ENCODE measurements at places on chromosomes 13 and 19.

- DNase-seq: no peak
Measured at GRCh38 chr19:39223703-39224279, 19.7 kb upstream of the SYCN start.

GRCh38 chr13:70814684-70815083 lies 706.4 kb upstream of the KLHL1 start:
- no peak for DNase-seq

DNA sequence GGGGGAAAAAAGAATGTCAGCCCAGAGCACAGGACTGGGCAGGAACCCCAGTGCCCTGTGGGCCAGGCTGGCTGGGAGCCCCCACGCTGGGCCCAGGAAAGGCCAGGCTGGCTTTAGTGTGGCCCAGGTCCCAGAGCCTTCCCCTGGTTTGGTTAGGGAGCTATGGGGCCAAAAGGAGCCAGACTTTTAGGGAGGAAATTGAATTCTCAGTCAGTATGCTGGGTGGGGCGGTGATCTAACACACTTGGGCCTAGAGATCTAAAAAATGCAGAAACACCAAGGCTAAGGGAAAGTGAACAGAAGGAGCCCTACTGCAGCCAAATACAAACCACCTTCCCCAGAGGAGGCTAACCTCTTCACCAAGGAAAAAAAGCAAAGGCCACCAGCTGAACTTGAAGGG lies 137.5 kb downstream of the CRYL1 start:
- no peak for DNase-seq

DNA sequence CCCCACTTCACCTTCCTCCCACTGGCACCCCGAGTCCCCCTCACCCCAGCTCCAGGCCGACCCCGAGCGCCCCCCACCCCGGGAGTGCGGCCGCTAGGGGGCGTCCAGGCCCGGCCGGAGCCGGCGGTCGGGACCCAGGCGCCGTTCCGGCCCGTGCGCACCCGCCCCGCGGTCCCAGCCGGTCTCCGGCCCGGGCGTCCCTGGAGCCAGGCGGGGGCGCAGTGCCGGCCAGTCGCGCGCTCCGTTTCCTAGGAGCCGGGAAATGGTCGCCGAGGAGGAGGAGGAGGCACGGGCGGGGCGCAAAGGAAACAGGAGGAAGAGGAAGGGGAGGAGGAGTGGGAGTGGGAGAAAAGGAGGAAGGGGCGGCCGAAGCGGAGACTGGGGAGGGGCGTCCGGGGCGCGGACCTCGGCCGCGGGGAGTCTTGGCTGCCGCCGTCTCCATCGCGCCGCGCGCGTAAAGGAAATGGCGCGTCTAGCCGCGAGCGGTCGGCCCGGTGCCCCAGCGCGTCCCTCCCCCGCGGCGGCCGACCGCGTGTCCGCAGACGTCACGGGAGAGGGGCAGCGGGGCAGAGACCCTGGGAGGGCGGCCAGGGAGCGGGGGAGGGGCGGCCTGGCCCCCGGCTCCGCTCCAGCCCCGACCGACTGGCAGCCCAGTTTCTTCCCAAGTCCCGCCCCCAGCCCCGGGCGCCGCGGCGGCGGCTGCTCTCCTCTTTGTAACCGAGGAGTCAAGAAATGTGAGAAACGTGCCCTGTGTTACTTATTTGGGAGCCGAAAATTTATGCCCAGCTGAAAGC lies 1.1 kb upstream of the KCTD15 start:
- peak; percentile 56 for DNase-seq

DNA sequence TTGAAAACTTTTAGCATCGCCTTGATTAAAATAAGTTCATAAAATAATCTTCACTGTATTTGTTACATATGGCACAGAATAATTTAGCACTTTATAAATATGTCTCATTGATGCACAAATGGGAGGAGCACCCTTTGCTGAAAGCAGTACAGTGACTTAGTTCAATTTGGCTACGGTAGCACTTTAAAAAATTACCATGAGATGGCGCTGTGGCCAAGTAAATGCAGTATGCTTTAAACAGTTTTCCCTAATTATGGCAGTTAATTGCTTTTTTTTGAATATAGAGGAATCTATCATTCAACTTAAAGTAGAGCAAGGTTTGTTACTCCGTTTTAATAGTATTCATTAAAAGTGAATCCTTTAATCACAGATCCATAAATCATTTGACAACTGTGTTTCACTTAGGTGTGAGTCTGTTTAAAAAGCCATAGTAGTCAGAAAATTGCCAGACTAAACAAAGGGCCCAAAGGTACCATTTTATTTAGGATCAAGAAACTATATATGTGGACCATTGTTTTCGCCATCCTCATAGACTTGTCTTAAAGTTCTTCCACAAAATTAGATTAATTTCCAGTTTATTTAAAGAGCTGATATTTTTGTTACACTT lies 34.7 kb upstream of the ESD start:
- no peak for DNase-seq

DNA sequence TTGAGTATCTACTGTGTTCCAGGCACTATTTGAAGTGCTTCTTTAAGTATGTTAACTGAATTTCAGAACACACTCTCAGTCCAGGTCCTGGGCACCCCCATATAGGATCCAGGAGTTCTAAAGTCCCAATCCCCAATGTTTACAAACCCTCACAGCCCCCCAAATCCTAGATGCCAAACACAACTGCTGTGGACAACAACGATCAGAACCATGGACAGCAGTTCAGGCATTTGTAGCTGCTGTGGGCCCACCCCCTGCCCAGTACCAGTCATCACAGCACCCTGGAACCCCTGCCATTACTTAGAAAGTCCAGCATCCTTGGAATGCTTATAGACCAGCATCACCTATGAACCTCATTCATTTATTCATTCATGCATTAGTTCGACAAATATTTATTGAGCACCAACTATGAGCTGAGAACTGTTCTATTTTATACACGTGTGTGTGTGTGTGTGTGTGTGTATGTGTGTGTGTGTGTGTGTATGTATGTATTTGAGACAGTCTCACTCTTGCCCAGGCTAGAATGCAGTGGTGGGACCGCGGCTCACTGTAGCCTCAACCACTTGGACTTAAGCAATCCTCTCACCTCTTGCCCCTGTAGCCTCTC lies 19.3 kb upstream of the SDHAF1 start:
- DNase-seq: no peak

DNA sequence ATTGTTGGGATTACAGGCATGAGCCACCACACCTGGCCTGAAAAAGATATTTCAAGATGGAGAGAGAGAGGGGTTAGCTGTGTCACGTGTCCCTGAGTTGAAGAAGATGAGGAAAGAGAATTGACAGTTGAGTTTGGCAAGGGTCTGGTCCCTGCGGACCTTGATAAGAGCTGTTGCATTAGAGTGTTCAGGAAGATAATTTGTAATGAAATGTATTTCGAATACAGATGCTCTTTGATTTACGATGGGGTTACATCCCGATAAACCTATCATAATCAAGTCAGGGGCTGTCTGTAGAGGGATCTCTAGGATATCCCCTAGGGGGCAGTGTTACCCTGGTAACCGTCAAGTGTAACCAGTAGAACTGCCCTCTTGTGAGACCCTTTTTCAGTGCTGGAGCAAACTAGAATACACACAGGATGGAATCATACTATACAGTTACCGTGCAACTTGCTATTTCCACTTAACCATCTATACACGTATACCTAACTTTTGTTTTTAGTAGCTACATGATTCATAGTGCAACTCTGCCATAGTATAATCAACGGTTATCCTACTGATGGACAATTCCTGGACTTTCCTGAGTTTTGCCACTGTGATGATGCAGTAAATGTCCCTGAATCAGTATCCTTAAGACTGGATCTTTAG lies 1.5 kb upstream of the ELOF1 start:
- peak; percentile 72 for DNase-seq

- DNase-seq: no peak
Measured at GRCh38 chr13:93614776-93615175, 388.2 kb downstream of the GPC6 start.

- DNase-seq: no peak
Measured at GRCh38 chr13:37127691-37128241, 22.3 kb upstream of the CSNK1A1L start.

GRCh38 chr19:13961826-13962698 lies 9.8 kb downstream of the DCAF15 start:
- DNase-seq: no peak

DNA sequence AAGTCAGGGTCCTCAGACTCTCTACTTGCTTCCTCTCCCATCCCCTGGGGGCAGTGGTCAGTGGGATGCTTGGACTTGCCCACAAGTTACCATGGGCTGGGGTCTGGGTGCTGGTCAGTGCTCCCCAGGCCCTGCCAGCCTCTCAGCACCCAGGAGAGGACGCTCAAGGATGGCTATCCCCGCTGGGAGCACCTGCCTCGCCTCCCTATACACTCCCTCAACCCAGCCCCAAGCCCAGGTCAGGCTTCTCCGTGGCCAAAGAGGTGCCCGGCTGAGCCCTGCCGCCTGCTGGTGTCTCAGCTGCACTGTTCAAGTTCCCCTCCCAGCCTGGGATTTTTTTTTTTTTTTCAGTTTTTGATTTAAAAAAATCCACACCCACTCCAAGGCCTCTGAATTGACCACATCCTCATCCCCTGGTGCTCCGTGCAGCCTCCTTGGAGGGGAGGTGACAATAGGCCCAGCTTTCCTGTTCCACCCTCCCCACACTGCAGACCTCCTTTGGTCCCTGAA lies 10.8 kb downstream of the F2RL3 start:
- DNase-seq: no peak
